Inflammatory macrophage treated with lipopolysaccharide for 1 hour (primary cell): ENCODE measurements at places on chromosomes 11 and 22.

DNA sequence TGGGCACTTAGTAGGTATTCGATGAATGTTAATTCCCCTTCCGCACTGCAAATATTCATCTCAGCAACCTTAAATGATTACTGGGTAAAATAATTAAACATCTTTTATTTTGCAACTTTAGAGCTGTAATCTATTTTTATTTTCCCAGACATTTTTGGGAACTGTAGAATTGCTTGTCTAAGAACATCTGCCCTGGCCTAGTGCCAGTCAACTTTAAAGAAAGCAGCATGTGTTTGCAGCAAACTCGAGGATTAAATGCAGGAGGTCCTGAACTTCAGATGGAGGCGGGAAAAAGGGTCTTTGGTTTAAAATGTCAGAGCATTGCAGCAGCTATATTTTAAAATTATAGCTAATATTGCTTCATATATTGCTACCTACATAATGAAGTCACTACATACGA lies 190.0 kb downstream of the PGR start:
- DNase-seq: no peak

- DNase-seq: no peak
These were observed 27.5 kb downstream of the CHEK2 start for GRCh38 chr22:28714043-28714628.

GRCh38 chr11:2128130-2128510 lies 11.1 kb downstream of the IGF2 start:
- no peak for DNase-seq

DNA sequence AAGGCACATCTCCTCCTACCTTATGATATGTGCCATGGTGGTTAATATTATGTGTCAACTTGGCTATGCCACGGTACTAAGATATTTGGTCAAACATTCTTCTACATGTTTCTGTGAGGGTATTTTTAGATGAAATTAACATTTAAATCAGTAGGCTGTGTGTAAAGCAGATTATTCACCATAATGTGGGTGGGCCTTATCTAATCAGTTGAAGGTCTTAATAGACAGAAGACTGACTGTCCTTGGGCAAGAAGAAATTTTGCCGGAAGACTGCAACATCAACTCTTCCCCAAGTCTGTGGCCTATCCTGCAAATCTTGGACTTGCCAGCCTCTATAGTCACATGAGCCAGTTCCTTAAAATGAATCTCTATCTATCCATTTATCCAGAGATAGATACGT lies 380.1 kb upstream of the DDI1 start:
- DNase-seq: no peak

- DNase-seq: no peak
These were observed 89.8 kb upstream of the PARVA start for GRCh38 chr11:12287374-12288211.

- no peak for DNase-seq
These were observed 10.8 kb downstream of the HSPA8 start for GRCh38 chr11:123051146-123051545.

DNA sequence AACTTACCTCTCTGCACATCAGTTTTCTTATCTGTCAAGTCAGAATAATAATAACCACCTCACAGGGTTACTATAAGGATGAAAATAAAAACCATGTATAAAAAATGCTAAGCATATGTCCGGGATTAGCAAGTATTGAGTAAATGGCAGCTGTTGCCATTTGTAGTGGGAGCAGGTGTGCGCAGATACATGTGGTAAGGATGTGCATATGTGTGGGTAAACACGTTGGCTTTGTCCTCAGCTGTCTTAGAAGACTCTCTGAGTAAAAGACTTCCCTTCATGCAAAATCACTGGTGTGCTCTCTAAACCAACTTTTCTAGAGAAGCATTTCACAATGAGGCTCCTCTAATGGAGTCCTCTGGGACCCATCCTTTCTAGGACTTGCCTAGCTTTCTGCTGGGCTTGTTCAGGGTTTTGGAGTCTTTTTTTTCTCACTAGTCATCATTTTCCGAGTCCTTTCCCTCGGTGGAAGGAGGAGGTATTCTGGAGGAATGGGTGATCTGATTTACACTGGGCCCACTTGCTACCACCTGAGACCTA lies 62.4 kb downstream of the NELL1 start:
- DNase-seq: no peak

DNA sequence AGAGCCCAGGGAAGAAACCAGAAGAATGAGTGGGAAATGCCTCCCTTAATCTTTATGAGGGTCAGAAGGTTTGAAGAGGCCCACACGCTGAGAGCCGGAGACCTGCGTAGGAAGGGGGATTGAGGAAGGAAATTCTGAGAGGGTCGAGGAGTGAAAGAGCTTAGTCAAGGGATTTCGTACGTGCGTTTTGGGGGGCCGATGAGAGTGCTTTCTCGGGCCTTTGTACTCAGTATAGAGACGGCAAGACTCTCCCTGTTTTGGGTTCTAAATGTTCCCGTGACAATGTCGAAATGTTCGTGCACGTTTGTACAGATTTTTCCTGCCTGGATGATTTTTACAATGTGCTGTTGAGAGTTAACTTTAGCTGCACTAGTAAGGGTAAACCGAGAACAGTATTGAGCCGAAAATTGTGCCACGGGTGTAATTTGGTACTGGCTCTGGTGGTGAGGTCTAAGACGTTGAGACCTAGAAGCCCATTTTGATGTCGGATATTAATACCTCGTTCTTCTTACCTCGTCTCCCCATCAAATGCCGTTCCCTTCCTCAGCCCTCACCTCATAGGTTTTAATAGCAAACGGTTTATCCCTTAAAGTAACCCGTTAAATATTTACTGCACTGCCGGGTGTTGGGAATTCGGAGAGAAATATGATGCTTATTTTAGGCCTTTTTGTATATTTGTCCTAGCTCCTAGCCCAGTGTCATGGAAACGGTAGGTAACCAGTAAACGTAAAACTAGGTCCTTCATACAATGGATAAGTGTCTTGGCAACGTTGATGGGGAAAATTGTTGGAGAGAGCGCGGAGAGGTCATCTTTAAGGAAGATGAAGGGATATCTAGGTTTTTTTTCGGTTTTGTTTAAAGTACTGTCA lies 734 bp downstream of the C11orf58 start:
- no peak for DNase-seq

- DNase-seq: peak; percentile 99
These were observed 1.6 kb downstream of the RAC2 start for GRCh38 chr22:37242395-37242918.

GRCh38 chr11:116730601-116731000 lies 42.2 kb downstream of the BUD13 start:
- DNase-seq: no peak

GRCh38 chr11:116502641-116503061 lies 270.1 kb downstream of the BUD13 start:
- DNase-seq: no peak

DNA sequence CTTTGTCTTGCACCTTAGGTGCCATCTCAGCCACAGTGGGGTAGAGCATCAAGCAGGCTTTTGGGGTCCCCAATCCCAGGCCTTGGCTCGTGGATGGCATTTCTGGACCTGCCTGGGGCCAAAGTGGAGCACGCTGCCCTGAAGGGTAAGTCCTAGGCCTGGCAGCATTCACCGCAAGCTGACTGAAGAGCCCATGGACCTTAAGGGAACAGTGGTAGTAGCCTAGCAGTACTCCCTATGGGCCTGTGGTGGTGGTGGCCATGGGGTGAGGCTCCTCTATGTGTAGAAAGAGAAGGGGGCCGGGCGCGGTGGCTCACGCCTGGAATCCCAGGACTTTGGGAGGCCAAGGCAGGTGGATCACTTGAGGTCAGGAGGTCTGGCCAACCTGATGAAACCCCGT lies 36.9 kb downstream of the PIWIL3 start:
- DNase-seq: no peak

GRCh38 chr22:40094485-40094884 lies 83.2 kb upstream of the TNRC6B start:
- no peak for DNase-seq

GRCh38 chr22:39989633-39990032 lies 5.1 kb upstream of the FAM83F start:
- no peak for DNase-seq

GRCh38 chr11:71996946-71997345 lies 1.8 kb upstream of the IL18BP start:
- peak; percentile 98 for DNase-seq

GRCh38 chr22:31825513-31825912 lies 71.7 kb downstream of the DEPDC5 start:
- DNase-seq: no peak

GRCh38 chr11:101003468-101003867 lies 126.1 kb downstream of the PGR start:
- DNase-seq: no peak

DNA sequence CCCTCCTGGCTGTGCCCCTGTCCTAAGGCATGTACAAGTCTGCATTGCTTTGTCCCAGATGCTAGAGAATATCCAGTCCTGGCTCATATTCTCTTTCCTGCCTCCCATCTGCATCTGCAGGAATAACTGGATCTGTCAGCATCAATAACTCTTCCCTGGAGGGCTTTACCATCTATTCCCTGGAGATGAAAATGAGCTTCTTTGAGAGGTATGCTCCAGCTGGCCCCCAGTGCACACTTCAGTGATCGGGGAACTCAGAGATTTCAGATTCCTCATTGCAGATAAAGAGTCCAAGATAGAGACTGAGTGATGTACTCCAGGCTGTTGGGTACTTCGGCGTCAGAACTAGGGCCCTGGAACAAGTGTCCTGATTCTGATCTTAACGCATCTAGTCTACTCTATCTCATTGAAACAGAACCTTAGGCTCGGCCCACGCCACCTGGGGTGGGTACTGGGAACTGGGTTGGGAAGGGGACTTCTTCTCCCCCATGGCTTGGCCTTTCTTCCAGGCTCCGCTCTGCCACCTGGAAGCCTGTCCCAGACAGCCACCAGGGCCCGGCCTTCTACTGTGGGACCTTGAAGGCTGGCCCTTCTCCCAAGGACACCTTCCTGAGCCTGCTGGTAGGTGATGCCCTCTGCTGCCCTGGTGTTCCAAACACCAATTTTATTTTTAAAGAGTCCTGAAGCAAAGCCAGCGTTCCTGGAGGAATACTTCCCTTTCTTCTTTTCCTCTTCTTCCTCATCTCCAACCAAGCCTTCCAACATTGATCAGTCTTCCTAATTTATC lies 17.8 kb upstream of the GLB1L2 start:
- DNase-seq: no peak

DNA sequence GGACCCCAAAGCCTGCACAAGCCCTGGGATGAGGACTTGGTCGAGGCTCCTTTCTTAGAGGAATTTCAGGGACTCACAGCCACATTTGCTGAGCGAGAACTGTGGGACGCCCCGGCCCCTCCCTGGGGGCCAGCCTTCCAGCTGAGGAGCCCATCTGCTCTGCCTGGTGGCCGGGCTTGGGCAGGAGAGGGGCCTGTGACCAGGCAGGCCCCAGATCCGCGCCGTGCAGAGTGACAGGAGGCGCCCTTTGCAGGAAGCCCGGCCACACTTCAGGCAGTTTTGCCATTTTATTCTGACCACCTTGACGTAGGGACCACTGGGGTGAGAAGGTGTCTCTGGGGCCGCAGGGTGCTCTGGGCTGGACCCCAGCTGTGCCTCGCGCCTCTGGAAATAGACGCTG lies 35.6 kb downstream of the TPCN2 start:
- no peak for DNase-seq

GRCh38 chr11:97364047-97364446 lies 974.2 kb downstream of the JRKL start:
- no peak for DNase-seq

- no peak for DNase-seq
These were observed 12.8 kb downstream of the FRMD8 start for GRCh38 chr11:65399249-65399648.

DNA sequence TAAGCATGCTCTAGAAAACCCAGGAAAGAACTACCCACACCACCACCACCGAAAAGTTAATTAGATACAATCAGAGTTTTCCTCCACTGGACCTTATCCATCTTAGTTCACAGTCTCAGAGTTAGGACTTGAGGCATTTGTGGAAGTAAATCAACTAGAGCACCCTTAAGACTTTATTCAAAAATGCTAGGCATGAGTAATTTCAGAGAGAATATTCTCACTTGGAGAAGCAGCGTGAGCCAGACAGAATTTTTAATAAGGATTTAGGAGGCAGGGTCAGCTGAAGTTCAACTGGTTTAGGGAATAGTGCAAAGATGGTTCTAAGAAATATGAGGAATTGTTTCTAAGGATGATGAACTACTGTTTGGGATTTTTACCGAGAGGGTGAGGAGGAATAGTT lies 1.2 kb upstream of the OLFML1 start:
- no peak for DNase-seq

DNA sequence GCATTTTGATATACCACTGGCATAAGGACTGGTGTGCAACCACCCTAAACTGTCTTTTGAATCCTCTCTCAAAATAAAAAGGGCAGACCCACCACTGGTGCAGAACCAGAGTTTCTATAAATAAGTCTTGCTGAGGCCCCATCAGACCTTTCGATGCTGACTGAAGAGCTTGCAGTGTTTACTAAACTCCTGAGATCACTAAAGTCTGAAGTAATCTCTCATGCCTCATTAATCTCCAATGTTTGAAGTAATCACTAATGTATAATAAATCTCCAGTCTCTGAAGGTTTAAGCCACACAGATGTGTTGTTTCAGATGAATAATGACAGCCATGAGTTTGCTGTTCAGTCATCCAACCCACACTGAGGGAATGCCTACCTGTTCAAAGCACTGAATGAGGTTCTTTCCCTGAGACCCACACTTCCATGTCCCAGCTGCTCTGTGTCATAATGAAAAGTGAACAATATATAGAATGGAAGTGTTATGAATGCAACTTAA lies 50.6 kb upstream of the DEUP1 start:
- no peak for DNase-seq

- DNase-seq: no peak
These were observed 53.9 kb downstream of the USP47 start for GRCh38 chr11:11895672-11896071.

DNA sequence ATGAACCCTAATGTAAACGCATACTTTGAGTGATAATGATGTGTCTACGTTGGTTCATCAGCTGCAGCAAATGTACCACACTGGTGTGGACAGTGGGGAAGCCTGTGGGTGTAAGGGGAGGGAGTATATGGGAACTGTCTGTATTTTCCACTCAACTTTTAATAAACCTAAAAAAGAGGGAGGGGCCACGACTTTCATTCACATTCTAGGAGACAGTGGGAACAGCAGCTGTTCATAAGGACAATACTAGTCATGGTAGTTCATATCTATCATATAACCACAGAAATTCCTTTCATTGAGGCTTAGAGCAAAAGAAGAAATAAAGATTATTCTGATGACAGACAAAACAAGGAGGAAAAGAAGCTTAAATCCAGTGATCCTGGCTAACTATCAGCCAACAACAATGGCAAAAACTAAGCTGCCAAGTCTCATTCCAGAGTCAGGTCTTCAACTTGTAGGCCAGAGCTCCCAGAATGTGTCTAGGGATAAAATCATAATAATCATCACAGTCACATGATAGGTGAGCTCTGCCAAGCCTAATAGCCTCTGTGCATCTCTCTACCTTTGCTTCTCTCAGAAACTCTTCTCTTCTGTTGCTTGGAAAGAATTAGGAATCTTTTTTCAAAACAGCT lies 59.4 kb upstream of the CHRM4 start:
- DNase-seq: no peak

DNA sequence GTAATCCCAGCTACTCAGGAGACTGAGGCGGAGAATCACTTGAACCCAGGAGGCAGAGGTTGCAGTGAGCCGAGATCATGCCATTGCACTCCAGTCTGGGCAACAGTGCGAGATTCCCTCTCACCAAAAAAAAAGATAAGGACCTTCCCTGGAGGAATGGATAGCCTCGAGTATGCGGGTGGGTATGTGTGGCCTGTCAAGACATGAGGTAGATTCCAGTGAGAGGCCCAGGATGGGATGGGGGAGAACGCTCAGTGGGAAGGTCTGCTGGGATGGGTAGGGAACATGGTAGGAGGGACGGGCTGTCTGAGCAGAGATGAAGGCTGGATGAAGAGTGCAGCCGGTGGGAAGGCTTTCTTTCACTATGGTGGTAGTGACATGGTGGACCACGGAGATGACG lies 39.0 kb upstream of the YWHAH start:
- DNase-seq: no peak

- no peak for DNase-seq
These were observed 7.9 kb upstream of the KLHDC7B start for GRCh38 chr22:50537765-50538164.
